ENCODE measurements at places on chromosomes 3 and 15.

GRCh38 chr3:53230041-53230621 is 25.7 kb downstream of the TKT start:
- DNase-seq: no peak

GRCh38 chr3:168060317-168060716 is 35.4 kb downstream of the GOLIM4 start:
- no peak for DNase-seq

GRCh38 chr15:62940093-62940754 is 102.3 kb upstream of the TPM1 start:
- no peak for DNase-seq

DNA sequence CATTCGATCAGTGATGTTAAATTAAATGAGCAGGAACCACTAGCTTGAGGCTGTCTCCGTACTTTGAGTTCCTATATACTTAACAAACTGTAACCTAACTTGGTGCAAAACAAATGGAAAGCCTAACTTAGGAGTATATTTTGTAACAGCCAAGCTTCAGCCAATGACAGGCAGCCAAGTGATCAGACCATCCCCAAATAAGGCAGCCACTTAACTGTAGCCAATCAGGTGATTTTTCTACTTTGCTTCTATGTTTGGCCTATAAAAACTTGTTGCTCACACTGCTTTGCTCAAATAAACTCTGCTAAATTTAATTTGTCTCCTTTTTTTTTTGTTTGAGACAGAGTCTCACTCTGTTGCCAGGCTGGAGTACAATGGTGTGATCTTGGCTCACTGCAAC is 19.3 kb upstream of the ZNF770 start:
- DNase-seq: no peak

DNA sequence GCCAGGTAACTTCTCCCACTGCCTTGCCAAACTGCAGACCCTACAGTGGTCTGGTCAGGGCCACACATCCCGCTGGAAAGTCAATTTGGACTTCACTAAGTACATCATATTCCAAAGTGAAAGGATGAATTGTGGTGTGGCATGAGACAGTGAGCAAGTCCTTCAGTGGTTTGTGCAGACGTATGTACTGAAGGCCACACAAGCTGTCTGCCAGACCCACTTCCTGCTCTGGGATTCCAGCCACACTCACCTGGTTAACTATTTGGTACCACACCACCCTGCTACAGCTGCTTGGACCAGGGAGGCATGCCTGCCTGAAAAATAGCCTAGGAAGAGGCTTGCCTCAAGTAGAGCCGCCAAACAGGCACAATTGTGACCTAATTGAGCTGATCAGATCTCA is 94.1 kb upstream of the STRIT1 start:
- DNase-seq: no peak

DNA sequence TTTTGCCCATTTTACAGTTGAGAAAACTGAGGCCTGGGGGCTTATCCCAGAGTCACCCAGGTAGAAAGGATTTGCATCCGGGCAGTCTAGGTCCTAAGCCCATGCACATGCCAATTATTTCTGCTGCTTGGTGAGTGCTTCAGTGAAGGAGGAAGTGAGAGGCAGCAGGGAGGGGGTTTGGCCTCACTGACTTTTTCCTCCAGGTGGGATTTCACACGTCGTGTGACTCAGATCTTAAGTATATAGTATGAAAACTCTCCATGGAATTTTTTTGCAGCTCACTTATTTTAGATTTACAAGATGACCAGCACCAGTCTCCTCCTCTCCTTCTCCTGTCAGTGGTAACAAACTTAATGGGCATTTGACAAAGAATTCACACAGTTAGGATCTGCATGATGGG is 4.6 kb downstream of the ITGA11 start:
- DNase-seq: no peak

DNA sequence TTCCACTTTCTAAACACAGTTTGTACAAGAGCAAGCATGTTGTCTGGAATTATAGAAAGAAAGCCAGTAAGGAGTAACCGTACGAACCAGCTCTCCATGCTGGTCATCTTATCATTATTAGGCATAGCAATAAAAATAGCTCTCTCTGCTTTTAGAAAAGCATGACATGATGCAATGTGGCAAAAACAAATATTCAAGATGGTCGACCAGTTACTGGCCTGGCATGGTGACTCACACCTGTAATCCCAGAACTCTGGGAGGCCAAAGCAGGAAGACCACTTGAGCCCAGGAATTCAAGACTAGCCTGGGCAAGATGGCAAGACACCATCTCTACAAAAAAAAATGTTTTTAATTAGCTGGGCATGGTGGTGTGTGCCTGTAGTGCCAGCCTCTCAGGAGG is 2.6 kb upstream of the MAP4 start:
- DNase-seq: no peak

DNA sequence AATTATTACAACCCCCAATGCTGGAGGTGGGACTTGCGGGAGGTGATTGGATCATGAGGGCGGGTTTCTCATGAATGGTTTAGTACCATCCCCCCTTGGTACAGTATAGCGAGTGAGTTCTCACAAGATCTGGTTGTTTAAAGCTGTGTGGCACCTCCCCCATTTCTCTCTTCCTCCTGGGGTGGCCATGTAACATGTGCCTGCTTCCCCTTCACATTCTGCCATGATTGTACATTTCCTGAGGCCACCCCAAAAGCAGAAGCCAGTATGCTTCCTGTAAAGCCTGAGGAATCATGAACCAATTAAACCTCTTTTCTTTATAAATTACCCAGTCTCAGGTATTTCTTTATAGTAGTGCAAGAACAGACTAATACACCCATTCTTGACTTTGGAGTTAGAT is 20.3 kb upstream of the PROK2 start:
- DNase-seq: no peak

All from activated CD8-positive, alpha-beta memory T cell treated with anti-CD3 and anti-CD28 coated beads for 1 hour (primary cell).